ENCODE measurements at places on chromosomes 3 and 15.

- DNase-seq = no peak
These were observed 17.4 kb upstream of the MKRN3 start for GRCh38 chr15:23548071-23548470.

DNA sequence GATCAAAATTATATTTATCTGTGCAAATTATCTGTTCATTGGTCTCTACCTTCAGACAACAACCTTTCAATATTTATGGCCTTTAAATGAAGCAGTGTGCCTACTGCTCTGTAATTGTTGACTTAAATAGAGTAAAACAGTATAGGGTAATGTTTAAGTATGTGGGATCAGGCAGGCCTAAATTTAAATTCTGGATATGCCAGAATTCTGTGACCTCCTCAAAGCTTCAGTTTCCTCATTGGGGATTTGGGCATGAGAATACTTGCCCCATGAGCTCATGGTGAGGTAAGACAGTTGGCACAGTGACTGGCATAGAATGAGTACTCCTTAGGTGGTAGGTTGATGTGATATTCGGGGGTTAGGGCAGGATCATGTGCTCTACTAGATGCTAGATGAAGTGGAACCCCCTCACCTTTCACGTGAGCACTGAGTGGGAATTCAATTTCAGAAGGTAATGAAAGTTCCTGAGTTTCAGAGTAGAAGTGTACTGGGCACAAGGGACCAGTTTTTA, 14.9 kb downstream of the ARL8B start:
- no peak for DNase-seq

DNA sequence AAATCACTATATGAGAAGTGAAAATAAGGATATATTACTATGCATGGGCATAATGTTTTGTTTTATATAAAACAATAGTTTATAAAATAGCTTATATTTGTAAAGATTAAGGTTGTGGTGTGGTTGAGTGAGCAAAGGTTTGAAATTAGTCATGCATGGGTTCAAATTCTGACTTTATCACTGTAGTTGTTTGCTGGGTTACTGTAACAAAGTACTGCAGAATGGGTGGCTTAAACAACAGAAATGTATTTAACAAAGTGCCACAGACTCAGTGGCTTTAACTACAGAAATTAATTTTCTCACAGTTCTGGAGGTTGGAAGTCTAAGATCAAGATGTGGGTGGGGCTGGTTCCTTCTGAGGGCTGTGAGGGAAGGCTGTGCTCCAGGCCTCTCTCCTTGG, 184.8 kb upstream of the THRB start:
- DNase-seq = no peak

DNA sequence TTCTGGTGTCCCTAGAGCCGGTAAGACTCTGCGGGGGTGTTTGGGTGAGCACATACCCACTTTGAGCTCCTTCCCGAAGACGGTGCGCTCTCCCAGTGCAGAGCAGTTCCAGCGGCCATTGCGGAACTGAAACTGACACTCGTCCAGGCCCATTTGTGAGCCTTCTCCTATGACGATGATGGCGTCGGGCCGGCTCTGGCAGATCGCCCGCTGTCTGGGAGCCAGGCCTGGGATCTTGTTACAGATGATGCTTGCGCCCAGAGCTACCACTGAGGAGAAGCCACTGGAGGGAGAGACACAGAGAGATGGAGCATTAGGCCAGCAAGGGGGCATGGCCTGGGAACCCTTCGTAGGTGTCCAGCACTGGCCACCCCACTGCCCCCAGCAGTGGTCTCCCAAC, 5.0 kb downstream of the WNT7A start:
- no peak for DNase-seq

- no peak for DNase-seq
These were observed 25.3 kb upstream of the TGFBR2 start for GRCh38 chr3:30581067-30581585.

DNA sequence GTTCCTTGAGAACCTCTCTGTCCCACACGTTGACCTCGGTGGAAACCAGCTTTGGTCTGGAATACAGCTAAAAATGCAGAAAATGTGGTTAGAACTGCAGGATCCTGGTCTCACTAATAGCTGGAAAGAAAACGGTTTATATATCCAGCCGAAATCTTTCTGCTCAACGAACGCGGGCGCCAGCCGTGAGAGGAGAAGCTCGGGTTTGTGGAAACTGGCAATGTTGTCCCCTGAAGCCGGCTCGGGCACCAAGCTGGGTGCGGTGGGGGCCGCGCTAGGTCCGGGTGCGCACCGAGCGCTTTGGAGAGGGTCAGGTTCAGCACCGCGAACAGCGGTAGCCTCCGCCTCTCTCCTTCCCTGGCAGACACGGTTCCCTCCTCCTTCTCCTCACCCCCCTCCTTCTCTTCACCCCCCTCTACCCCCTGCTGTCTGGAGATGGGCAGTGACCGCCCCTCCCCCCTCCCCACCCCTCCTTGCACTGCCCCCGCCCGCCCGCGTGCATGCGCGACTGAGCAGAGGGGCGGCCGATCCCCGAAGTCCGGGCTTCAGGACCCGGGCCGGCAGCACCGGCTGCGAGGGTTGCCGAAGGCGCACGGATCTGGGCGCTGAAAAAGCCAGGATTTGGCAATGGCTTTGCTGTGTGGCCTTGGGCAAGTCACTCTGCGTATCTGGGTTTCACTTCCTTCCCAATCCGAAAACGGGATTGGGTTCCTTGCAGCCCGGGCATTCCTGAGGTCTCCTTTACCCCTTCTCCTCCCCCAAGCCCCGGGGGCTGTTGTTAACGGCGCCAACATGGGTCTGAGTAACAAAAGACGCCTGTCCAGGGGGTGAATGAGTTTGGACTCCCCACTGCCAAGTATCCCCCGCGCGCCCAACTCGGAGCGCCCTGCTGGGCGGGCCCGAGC, at the start of gene SKOR1:
TSS of gene SKOR1 (plus strand) at position 534 of the 905 bp plus-strand sequence. CDS start at position 628, 94 bp downstream.
- DNase-seq = no peak

GRCh38 chr3:45940004-45940780, 3.1 kb upstream of the CXCR6 start:
- DNase-seq = no peak

DNA sequence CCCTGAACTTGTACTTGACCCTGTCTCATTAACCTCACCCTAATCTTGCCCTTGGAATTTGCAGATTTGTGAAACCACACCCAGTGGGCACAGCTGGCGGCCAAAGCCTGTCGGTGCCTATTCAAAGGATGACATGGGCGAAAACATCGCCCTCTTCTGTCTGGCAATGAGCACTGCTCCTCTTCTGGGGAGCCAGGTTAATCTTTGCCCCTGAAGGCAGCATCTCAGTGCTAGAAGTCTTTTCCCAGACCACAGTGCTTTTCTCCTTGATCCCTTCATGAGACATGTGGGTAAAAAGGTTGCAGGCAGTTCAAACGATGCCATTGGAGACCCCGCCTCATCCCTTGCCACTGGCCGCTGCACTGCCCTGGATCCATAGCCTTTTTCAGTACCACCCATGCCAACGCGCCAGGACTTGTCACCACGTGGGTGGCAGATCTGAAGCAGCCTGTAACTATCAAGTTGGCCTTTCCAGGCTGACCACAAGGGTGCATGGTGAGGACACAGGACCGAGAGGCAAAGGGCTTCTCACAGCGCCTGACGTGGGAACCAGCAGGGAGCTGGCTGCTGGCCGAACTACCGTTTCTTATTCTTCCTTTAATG, 6.5 kb upstream of the DNASE1L3 start:
- DNase-seq = peak; percentile 27

DNA sequence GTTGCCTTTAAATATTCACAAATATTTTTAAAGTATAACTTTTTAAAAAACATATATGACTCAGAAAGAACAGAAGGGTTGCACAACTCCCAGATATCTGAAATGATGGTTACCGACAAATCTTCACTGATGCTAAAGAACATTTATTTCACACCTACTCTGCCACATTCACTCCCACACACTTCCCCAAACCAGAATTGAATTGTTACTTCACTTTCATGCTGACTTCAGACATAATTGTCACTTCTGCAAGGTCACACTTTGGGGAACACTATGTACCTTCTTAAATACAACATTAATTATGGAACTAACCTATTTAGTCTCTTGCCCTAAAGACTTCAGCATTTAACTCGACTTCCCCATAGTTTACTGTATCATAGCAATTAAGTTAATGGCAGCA, 795.1 kb downstream of the FHIT start:
- no peak for DNase-seq
